Breast epithelium (tissue), 4 donors: ENCODE measurements at places on chromosomes 1 and 21.
A peak's percentile ranks its signal among the peaks of the same experiment; 100 is the strongest.

GRCh38 chr1:16262067-16262466 lies 25.1 kb upstream of the CPLANE2 start:
- no peak for DNase-seq

DNA sequence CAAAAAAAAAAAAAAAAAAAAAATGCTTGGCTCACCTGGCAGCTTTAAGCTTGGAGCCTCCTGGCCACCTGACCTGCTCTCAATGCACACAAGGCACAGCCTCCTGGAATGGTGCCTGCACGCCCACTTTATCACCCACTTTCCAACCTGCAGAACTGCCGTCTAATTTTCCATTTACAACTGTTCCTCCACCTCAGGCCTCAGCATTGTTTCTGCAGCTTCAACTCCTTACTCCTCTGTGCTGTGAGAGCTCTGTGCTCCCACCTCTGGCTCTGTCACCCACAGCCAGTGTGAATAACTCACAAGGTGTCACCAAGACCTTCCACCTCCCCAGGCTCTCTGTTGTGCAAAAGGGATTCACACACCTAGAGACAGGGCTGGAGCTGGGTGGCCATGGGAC lies 38.7 kb upstream of the GPR157 start:
- no peak for DNase-seq

DNA sequence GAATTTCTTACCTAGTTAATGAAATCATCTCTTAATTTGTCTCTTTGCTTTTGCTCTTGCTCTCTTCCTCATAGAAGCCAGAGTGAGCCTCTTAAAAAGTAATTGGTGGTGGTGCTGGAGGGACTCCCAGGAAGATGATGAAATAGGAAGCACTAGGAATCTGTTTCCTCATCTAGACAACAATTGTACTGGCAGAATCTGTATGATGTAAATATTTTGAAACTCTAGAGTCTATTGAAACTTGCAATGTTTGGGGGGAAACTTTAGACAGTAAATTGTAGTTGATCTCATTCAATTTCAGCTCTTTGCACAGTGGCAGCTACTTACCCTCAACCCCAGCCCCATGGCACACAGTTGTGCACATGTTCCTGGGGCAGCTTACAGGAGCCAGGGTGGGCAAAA lies 10.6 kb downstream of the RGSL1 start:
- no peak for DNase-seq

DNA sequence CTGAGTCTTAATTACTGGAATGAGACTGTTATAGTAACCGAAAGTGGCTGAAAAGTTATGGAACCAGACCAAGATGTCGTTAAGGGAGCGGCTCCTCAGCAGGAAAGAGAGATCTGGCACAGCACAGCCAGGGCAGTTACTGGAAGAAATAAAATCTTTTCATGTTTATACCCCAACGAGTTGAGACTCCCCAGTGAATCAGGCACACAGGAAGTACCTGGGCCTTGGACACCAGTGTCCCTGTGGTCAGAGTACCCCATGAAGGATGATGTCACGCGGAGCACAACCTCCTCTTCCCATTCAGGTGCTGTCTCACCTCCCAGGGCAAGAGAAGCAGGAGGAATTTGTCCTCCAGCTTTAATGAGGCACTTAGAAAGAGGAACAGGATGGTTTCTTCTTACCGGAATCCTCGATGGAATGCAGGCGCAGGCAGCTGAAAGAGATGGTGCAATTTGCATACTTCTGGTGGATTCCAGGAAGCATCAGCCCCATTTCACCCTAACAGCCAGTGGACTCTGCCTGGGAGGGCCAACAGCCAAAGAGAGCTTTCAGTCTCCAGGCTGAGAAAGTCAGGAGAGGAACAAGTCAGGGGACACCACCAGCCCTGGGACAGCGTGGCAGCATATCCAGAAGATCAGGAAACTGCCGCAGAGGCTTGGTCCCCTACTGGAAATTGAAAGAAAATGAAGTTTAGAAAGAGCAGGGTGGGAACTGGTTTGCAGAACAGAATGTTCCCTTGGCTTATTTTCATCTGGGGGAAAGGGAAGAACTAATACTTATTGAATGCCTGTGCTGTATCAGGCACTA lies 35.9 kb upstream of the CTTNBP2NL start:
- DNase-seq: peak; percentile 56

- peak; percentile 73 for DNase-seq
Measured at GRCh38 chr1:46613661-46614603, 2.7 kb downstream of the MOB3C start.

DNA sequence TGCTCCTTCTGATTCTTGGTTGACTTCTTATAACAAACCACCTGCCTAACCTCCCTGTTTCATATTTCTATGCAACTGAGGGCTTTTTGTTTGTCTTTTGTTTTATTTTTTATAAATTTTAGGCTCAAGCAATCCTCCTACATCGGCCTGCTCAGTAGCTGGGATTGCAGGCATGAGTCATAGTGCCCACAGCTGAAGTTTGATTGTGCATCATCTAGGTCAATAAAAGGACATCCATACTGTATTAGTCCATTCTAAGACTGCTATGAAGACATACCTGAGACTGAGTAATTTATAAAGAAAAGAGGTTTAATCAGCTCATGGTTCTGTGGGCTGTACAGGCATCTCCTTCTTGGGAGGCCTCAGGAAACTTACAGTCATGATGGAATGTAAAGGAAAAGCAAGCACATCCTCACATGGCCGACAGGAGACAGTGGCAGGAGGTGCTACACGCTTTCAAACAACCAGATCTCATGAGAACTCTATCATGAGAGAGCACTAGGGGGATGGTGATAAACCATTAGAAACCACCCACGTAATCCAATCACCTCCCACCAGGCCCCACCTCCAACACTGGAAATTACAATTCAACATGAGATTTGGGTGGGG lies 285.0 kb downstream of the SIPA1L2 start:
- DNase-seq: no peak

DNA sequence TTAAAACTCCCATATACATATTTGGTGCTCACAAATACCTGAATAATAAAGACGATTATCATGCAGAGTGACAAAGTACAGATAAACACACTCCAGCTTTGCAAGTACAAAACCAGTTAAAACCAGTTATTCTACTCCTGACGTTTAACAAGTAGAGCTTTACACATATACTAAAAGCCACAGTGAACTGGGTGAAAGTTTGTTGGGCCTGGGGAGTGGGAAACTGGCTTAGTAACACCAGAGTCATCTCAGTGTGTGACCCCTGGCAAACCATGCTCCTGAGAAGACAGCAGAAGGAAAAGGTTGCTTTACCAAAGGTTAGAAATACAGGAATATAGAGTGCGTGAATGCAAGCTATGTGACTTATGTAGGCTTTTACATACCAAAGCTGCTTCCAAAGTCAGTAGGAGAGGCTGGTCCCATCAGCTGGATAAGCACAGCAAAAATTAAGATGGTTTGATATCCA lies 148.1 kb downstream of the NRIP1 start:
- no peak for DNase-seq

DNA sequence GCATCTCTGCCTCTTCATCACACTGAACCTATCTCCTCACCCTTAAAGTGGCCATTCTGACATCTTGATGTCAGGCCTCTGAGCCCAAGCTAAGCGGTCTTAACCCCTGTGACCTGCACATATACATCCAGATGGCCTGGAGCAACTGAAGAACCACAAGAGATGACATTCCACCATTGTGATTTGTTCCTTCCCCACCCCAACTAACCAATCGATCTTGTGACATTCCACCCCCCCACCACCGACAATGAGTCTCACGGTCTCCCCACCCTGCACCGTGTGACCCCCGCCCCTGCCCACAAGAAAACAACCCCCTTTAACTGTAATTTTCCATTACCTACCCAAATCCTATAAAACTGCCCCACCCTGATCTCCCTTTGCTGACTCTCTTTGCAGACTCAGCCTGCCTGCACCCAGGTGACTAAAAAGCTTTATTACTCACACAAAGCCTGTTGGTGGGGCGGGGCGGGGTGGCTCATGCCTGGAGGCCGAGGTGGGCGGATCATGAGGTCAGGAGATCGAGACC lies 21.0 kb upstream of the PINK1 start:
- DNase-seq: no peak

DNA sequence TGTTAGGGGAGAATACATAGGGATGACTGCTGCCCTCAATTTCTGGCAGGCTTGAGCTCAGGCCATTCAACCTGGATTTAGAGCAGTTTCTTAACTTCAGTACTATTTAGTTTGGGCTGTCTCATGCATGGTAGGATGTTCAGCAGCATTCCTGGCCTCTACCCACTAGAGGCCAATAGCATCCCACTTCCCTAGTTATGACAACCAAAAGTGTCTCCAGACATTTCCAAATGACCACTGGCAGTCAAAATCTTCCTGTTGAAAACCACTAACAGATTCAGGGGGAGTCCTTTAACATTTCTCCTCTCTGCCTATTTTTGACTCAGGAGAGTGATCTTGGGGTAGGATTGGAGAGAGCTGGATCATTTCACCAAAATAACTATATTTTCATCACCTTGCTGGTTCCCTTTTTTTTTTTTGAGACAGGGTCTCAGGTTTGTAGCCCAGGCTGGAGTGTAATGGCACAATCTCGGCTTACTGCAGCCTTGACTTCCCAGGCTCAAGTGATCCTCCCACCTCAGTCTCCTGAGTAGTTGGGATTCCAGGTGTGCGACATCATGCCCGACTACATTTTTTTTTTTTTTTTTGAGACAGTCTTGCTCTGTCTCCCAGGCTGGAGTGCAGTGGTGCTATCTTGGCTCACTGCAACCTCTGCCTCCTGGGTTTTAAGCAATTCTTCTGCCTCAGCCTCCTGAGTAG lies 8.7 kb downstream of the GNAT2 start:
- DNase-seq: no peak

DNA sequence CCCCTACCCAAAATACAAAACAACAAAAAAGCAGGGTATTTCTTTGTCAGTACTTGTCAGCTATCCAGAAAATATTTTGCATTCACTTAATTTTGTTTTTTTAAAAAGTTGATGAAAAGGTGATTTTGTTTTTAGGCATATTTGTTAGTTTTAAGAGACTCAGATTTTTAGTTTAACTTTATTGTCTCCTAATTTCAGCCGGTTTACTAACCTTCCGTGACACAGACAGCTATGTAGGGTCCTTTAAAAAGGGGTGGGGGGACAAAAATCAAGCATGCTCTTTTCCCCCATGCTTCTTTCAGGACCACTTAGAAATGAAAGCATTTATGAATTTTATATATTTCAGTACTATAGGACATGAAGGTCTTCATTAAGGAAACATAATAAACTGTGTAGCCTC lies 1.6 kb downstream of the PBX1 start:
- no peak for DNase-seq

DNA sequence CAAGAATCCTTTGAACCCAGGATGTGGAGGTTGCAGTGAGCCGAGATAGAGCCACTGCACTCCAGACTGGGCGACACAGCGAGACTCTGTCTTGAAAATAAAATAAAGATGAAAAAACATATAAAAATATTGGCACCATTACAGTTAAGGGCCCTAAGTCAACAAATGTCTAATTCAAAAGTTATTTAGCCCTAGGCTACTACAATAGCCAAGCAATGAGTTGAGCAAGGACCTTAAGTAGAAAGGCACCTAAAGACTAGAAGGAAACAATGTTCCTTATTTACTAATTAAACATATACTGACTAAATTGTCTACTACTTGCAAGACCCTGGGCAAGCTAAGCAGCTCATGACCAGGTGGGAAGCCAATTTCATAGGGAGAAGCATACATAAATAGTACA lies 4.1 kb downstream of the PIK3R3 start:
- no peak for DNase-seq

DNA sequence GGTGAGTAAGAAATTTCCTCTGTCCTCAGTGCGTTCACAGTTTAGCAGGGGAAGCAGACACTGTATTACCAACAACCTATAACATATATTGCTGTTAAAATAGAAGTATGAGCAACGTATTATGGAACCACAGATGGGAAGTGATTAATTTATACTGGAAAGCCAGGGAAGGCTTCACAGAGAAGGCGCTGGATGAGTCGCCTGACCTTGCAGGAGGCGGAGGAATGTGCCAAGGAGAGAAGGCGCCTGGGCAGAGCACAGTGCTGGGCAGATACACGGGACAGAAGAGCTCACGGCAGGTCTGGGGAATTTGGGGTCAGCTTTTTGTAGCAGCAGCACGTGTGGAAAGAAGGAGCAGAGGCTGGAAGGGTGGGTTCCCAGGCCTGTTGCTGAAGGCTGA lies 116.3 kb downstream of the DHRS3 start:
- no peak for DNase-seq

GRCh38 chr1:36988741-36989193 lies 45.5 kb downstream of the GRIK3 start:
- DNase-seq: no peak

DNA sequence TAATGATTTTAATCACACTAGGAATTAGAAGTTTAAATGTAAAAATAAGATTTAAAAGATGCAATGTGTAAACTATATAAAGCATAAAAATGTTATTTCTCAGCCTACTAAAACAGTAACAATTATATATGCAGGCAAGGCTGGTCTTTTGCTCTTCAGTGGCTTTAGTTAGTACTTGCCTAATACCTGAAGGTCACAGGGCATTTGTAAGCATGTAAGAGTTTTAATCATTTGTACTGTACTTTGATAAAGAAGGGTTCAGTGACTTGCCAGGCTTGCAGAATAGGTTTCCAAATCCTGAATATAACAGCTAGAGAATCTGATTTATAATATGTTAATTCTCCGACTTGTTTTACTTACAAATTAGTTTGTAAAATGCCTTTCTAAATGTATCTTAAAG lies 256.5 kb downstream of the GPR52 start:
- DNase-seq: no peak

GRCh38 chr1:243505986-243506689 lies 250.3 kb downstream of the SDCCAG8 start:
- no peak for DNase-seq

DNA sequence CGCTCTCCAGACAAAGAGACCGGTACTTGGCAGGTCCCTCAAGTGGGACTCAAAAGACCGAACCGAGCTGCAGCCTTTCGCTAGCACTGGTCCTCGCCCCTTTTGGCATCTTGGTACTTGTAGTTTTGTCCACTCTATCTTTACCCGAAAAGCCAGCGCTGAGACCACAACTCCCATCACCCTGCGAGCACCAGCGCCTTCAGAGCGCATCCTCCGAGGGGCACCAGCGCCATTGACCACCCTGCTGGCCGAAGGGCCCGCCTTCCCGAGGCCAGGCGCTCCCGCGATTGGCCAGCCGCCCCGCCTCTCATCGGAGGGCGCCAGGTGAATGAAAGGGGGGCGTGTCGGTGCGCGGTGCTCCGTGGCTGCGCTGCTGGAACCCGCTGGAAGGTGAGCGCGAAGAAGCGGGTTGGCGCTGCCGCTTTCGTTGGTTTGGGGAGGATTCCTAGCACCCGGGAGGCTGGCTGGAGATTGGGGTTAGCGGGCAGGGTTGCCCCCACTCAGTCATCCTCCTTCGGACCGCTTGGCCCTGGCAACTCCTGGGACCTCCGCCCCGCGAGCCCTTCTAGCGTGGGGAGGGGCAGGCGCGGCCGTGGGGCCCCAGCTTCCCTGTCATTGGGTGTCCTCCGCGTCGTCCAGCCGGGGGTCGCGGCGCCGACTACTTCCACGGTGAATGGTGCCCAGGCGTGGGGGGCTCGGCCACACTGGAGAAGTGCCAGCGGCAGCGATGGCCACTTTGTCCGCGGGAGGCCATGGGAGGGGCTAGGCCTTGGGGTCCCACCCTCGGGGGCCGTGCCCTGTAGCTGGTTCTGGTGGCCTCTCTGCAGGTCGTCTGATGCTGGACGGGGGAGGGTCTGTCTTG lies at the start of gene ZBTB8B:
ZBTB8B (plus strand) TSS at position 357 of the 862 bp plus-strand sequence. CDS start 5,553 bp downstream, outside the sequence.
- DNase-seq: peak; percentile 62
